ENCODE measurements at places on chromosomes 3 and 15.

GRCh38 chr15:29799859-29800258 is 22.4 kb downstream of the TJP1 start:
- no peak for DNase-seq

GRCh38 chr3:189710620-189711402 is 79.6 kb downstream of the TP63 start:
- no peak for DNase-seq

DNA sequence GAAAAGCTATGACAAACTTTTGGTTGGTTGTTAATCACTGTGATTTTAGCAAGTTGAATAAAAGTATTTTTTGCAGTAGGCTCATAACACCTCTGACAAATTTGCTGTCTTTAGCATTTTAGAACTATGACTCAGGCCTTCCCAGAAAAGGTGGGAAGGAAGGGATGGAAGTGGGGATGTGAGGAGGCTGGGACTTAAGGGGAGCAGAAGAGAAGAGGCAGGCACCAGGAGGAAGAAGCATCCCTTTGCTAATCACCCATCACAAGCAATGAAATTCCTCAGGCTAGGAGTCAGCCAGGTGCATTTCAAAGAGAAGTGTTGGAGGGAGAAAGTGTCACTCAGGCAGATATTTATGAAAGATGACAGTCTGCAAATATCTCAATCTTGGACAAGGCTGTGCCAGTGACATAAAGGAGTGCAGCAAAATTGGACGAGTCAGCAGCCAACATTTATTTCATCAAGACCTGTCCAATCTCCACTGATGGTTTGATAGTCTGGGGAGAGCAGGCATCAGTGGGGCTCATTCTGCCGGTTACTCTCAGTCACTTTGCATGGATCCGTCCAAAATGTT is 337.3 kb upstream of the ARRDC4 start:
- DNase-seq: no peak

- no peak for DNase-seq
Observed at GRCh38 chr3:51955893-51956770, 951 bp downstream of the GPR62 start.

- DNase-seq: no peak
Observed at GRCh38 chr15:89845305-89845893, 30.7 kb upstream of the ANPEP start.

DNA sequence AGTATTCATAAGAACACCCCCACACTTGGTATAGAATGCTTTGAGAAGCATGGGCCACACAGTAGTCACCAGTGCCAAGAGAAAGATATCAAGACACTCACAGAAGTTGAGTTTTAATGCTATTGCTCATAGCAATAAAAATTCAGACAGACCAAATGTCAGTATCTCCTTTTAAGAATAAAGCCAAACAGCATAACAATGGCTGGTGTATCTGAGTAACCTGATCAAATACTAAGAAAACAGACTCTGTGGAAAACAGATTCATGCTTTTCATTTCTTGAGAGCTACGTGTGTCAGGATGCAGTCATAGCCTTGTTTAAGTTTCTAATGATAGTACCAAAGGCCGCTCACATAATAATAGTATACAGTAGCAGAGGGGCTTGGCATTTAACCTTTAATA is 778.5 kb downstream of the MECOM start:
- no peak for DNase-seq

DNA sequence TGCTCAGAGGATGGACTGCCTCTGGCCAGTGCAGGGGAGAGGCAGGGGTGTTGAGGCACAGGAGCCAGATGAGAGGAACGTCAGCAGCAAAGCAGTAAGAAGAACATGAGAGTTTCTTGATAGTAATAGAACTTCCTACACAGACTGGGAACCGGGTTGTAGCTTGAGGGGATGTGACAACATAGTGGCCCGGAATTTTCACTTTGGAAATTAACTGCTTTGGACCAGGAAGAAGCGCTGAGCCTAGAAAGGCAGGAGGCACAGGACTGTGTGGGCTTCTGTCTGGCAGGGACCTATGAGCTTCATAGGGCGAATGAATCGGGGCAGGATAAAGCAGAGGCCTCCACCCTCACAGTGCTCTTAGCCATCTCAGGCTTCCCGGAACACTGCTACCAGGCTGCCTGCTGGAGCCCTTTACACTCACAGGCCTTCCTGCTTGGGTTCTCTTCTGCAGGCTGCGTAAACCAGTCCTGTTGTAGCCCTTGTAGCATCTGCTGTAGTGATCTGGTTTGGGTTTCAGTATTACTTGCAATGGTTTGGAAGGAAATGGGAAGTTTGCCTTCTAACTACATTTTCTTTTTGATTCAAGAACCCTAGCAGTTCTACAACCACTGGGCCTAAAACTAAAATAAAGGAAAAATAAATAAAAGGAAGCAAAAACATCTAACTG is 3.3 kb upstream of the ADPGK start:
- no peak for DNase-seq

- DNase-seq: no peak
Observed at GRCh38 chr3:115518100-115518852, 105.0 kb upstream of the GAP43 start.

DNA sequence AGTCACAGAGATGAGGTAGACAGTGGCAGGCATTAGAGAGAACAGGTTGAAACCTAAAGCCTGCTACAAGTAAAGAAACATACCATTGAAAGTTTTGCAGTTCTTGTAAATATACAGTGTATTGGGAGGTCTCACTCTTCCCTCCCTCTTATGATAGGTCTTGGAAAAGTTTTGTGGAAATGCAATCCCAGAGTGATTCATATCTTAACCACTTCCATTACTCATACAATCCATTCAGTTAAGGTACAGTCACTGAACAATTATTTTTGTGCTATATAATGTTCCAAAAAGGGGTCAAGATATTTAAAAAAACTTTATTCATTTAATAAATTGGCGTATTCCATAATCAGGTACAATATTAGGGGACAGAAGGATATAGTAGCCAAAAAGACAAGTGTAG is 737.7 kb upstream of the ALCAM start:
- DNase-seq: no peak

DNA sequence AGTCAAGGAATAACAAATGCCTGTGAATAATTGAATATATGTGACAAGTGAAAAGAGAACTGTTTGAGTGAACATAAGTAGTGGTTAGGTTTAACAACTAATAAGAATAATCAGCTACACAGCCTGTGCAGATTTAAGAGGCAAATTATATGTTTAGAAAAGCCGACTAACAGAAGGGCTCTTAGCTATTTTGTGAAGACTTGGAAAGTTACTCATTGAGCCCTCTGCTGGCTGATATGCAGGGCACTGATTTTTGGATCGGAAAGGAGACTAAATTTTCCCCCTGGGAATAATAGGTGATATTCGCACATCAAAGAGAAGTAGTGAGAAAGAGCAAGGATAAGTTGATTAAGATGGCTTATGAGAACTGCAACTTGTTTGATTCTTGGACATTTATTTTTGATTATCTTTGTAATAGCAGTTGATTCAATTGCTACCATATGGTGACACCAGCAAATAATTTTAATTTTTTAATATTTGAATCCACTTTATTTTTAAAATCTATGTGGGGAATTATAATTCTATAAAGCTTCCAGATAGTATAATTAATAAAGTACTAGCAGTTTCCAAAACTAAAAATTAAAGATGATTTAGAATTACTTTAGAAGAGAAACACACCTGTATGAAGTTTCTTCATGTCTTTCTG is 156.2 kb downstream of the NLGN1 start:
- DNase-seq: no peak

DNA sequence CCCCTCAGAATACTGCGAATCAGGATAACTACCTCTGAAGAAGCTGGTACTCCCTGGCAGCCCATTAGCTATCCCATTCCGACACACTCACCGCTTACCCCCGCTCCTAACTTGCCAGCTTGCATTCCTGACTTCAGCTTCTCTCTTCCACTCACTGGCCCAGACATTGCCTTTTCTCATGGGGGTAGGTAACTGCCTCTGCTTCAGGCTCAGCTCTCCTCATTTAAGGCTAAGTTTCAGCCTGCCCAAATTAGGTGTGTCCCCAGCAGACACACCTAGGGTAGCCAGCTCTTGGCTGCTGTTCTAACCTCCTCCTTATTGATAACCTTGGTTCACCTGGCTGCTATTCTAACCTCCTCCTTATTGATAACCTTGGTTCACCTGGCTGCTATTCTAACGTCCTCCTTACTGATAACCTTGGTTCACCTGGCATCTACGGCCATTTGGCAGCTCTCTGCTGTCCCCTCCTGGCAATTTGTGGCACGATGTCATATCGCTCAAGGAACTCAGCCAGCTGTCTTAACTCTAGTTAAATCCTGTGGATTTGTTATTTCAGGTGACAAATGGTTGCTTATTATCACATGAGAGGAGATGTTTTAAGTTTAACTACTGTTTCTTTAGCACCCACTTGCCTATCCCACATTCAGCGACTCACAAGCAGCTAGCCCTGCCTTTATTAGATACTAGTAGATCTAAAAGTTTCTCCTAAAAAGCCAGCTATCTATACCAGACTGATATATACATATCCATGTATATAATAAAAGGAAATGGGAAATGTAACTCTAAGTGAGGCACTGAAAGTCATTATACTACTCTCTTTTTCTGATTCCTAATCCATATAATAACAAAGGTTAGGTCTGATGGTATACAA is 106.5 kb upstream of the ACP3 start:
- DNase-seq: no peak

- no peak for DNase-seq
Observed at GRCh38 chr15:69735121-69735520, 282.5 kb downstream of the RPLP1 start.

GRCh38 chr3:9686050-9686550 is 17.5 kb upstream of the CPNE9 start:
- DNase-seq: no peak

- no peak for DNase-seq
Observed at GRCh38 chr3:107220538-107220937, 156.7 kb upstream of the CCDC54 start.

GRCh38 chr15:80036071-80036470 is 23.4 kb upstream of the ZFAND6 start:
- DNase-seq: no peak

DNA sequence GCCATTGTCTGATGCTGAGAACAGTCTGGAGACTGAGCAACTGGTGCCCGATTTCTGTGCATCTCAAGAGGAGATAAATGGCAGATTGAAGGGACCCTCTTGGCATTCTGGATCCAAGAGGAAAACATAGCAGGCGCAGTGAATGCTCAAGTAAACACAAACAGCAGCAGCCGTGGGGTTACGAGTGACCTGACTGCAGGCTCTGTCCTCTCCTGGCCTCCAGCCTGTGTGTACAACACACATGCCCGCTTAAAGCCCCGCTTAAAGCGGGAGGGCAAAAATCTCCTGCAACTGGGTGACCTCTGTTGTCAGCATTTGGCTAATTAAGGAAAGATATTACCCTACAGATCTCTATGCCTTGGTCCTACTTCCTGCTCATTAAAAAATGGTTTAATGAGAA is 120.5 kb downstream of the GREM1 start:
- no peak for DNase-seq

GRCh38 chr3:62094461-62094860 is 278.9 kb downstream of the FEZF2 start:
- DNase-seq: no peak

DNA sequence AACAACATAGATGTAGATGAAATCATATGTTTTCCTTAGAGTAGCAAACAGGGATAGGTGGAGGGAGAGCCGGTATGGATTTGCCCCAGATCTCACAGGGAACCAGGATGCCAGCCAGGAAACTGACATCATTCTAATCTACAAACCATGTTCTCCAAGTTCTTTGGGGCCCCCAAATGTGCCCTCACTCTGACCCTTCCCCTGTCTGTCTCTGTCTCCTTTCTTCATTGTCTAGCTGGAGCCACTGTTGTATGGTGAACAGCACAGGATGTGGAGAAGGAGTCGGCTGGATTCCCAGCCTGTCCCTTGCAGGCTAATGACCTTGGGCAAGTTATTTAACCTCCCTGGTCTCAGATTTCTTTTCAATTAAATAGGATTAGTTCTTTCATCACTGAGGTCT is 962 bp downstream of the ATP13A5 start:
- no peak for DNase-seq

DNA sequence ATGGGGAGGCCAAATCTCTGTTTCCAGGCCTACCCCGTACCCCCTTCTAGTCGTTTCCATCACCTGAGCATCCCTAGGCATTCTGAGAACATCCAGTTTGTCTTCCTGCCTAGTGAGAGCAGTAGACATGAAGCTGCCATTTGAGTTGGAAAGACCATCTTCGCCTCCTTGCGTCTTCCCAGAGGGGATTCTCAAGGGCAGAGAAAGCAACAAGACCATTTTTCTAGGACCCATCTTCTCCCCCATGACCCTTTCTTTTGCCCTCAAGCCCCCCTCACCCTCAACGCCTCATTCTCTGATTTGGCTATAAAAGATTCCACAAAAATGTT is 148.7 kb upstream of the BHLHE40 start:
- no peak for DNase-seq

DNA sequence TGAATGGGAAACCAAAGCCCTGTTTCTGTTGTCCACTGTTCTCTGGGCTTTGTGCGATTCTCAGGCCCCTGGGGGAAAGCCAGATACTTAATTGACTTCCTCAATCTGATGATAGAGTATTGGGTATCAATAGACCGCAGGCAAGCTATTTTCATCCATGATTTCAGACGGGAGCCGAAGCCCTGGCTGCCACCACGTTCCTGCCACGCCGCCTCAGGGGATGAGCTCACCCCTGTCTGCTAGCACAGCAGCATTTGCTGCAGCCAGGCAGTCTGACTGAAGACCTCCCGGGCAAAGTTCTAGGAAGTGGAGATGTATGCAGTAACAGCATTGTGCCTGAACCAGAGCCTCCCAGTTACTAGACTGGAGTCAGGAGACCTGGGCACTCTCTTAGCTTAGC is 69.8 kb downstream of the ISG20 start:
- DNase-seq: no peak

GRCh38 chr15:78083186-78083585 is 5.7 kb upstream of the TBC1D2B start:
- DNase-seq: no peak

DNA sequence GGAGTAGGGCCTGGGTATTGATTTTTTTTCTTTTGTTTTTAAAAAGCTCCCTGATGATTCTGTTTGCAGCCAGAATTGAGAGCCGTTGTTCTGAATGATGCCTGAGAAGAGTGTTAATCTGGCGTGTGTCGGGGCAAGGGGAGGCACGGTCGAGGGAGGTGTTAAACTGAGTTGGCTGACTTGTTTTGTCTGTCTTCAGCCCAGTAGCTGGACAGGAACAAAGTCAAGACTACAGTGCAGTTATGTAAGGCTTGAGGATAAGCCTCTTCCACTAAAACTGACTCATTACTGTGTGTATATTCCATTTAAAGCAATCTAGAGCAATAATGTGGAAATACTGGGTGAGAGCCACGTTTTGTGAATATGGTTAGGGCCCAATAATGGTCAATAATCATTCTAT is 119.0 kb upstream of the DLG1 start:
- no peak for DNase-seq

GRCh38 chr15:47917881-47918280 is 200.6 kb downstream of the SEMA6D start:
- DNase-seq: no peak

GRCh38 chr3:11195201-11195600 is 40.9 kb downstream of the HRH1 start:
- no peak for DNase-seq

- DNase-seq: no peak
Observed at GRCh38 chr3:147099076-147099475, 307.3 kb downstream of the ZIC4 start.
